Activated CD4-positive, CD25-positive, alpha-beta regulatory T cell treated with anti-CD3 and anti-CD28 coated beads, Interleukin-2, amount 50 U/mL, for 72 hours (primary cell): ENCODE measurements at places on chromosomes 11 and 22.

GRCh38 chr11:133940034-133940433 is 16.7 kb downstream of the IGSF9B start:
- DNase-seq, result no peak

GRCh38 chr11:10524471-10524870 is 16.5 kb downstream of the RNF141 start:
- no peak for DNase-seq

DNA sequence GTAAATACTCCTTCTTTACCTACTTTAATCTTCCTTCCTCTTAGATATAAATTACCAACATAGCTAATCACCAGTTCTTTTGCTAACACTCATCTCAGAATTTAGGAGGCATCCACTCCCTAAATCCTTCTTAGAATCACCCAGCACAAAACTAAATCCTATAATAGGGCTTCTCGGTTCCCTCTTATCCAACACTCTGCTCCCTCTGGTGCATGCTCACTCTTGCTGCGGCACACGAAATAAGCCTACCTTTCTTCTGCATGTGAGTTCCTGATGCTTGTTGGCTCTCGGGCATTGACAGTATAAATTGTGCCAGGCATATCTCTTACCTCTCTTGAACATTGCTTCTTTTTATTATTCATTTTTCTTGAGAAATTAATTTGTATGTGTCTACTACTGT is 61.0 kb downstream of the OR5AK2 start:
- no peak for DNase-seq

DNA sequence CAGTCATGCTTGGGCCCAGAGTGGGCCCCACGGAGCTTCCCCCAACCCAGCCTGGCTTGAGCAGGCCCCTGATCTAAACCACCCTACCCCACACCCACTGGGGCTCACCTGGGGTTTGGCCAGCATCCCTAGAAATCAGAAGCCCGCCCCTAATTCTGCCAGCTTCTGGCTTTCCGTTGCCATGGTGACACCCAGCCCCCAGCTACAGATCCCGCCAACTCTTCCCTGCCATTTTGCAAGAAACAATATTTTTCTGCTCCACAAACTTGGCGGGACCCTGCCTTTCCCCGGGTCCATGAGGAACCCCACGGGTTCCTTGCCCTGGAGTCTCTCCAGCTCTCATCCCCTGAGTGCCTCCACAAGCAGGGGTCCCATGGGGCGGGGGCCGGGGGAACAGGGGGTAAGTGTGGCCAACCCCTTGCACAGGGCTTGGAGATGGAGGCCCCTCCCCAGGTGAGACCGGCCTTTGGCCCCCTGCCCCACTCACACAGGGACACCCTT is 90.0 kb downstream of the CDKN1C start:
- no peak for DNase-seq

- DNase-seq, result no peak
Observed at GRCh38 chr11:129710423-129710822, 105.2 kb upstream of the TMEM45B start.

DNA sequence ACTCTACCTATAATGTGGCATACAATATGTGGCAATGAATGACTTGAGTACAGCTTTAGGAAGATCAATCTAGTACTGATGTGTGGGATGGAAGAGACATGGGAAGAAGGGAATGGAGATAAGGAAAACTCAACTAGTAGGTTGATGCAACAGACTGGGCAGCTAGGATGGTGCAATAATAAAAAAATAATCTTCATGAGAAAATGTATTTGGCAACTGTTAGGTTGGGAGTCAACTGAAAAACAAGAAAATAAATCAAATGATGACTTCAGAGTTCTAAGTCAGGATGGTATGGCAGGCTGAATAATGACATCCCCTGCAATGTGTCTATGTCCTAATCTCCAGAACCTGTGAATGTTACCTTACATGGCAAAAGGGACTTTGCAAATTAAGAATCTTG is 236.8 kb upstream of the PITPNB start:
- DNase-seq, result no peak

GRCh38 chr11:17343907-17344306 is 7.7 kb upstream of the NCR3LG1 start:
- DNase-seq, result no peak

DNA sequence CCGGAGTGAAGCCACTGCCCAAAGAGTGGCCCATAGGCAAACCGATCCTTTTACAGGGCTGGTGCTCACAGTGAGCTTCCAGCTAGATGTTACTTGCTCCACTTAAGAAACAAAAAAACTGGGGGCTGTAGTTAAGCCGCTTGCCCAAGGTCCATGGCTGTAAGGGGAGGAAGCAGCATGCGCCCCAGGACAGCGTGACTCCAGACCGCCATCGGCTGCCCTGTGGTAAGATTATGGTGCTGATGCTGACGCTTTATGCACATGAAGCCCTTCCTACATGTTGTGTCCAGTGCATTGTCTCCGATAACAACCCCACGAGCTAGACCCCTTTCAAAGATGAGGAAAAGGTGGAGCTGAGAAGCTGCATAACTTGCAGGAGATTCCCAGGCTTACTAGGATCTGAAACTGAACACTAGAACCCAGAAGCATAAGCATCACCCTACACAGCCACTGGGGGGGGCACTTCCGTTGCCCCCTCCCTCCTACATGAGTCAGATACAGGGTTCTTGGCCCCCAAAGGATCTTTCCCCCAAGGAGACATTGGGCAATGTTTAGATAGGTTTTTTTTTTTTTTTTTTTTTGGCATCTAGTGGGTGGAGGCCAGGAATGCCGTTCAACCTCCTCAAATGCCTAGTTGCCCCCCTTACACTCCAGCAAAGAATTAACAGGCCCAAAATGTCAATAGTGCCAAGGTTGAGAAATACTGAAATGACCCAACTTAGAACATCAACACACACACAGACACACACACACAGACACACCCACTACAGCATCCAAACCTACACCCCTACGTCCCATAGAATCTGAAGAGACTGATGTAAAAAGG is 53.9 kb downstream of the MN1 start:
- DNase-seq, result no peak

GRCh38 chr11:21949763-21950413 is 243.0 kb upstream of the ANO5 start:
- DNase-seq, result no peak

- no peak for DNase-seq
Observed at GRCh38 chr11:77672264-77672663, 34.7 kb upstream of the CLNS1A start.

- DNase-seq, result peak; percentile 56
Observed at GRCh38 chr11:128522943-128523518, 64.3 kb downstream of the ETS1 start.

GRCh38 chr11:45896422-45896984 is 10.6 kb downstream of the FREY1 start:
- no peak for DNase-seq

DNA sequence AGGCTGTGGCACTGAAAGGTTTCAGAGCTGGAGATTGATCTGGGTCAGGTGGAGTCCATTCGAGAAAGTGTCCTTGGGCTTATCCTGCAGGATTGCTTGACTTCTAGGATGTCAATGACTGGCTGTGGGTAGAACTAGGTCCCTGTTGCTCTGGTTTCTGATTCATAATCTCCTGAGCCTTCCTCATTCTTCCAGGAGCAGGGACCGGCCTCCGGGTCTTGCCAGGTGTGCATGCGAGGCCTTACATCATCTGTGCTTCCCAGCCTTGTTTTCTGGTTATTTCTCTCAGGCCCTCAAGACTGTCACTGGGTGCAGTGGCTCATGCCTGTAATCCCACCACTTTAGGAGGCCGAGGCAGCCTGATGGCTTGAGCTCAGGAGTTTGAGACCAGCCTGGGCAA is 33.3 kb upstream of the SORL1-AS1 start:
- DNase-seq, result no peak

- no peak for DNase-seq
Observed at GRCh38 chr11:89347071-89347470, 144.1 kb downstream of the NOX4 start.

DNA sequence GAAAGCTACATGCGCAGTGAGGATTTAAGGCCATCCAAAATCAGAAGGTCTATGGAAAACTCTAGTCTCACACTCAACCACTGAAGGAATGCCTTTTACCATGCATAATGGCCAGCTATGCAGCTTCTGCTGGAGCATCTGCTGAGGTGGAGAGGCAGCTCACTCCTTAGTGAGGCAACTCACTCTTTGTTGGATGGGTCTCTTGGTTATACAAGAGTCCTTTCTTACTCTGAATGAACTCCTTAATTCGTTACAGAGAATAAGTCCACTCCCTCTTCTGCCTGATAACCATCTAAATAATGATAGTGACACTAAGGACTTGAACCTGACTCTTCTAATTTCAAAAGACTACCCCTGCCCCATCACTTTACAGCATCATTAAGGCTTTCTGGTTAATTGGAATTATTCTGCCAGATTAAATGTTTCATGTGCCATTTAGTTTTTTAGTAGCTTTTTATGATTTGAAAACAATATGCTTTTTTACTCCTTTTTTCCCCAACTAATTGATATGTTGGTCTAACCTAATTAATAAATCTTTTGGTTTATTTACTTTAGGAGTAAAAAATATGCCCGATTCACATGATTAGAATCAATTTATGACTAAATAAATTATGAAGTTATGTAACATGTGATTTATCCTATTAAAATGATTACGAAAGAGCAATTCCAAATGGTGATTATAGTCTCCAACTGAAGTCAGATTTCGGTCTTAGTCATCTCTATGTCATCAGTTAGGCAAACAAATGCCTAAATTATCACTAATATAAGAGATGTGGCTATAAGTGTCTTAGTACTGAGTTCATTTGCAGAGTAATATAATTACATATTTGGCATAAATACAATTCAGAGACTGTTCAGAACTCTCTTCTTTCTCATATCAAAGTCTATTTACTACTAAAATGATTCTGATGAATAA is 286.7 kb upstream of the CCDC90B start:
- no peak for DNase-seq

DNA sequence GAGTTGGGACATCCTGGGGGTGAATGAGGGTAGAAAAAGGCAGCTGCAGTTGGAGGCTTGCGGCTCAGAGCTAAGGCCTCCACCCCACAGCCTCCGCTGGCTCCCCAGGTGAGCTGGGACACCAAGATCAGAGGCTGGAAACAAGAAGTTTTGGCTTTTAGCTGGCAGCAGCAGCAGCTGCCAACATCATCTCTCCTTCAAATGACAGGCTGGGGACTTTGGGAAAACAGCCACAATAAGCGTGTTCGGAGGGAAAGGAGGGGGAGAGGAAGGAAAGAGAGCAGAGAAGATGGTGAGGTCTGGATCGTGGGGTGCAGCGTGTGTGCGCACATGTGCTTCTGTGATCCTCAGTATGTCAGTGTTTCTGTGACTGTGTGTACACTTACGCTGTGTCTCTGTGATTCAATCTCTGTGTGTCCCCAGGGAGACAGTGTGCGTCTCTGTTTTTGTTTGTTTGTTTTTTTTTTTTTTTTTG is 62.0 kb upstream of the RASD2 start:
- DNase-seq, result no peak

GRCh38 chr11:64503186-64503753 is 87.8 kb upstream of the SLC22A12 start:
- no peak for DNase-seq

DNA sequence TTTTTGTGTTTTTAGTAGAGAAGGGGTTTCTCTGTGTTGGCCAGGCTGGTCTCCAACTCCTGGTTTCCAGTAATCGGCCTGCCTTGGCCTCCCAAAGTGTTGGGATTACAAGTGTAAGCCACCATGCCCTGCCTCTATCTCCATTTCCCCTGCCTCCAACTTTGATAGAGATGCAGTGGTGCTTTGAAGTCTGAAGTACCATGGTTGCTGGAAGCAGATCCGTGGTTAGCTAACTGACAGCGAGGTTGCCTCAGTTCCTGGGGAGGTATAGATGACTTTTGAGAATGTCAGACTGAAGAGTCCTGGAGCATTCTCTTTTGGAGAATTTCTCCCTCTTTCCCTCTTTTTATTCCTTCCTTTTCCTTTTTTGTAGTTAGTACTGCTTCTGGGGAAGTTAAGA is 111.5 kb upstream of the RRM1 start:
- DNase-seq, result no peak

GRCh38 chr11:13962198-13962561 is 343 bp upstream of the SPON1 start:
- DNase-seq, result no peak

DNA sequence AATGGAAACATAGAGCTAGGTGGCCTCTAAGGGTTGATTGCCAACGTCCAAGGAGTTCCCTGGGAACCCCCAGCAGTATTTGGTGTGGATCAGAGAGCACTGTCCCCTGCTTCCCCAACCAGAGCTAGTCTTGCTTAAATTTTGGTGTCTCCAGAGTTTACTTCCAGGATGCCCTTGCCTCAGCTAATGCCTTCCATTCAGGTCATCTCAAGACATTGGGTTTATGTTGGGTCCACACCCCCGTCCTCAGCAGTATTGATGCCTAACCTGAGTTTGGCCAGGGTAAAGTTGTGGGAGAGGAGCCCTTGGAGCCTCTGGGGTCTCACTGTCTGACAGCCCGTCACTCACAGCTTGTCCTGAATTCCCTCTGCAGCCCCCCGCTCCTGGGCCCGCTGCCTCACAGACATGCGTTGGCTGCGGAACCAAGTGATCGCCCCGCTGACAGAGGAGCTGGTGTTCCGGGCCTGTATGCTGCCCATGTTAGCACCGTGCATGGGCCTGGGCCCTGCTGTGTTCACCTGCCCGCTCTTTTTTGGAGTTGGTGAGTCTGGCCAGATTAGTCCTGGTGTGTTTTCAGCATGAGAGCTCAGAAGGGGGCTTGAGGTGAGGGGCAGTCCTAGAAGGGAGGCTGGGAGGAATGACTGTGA is 1.4 kb downstream of the RCE1 start:
- no peak for DNase-seq

DNA sequence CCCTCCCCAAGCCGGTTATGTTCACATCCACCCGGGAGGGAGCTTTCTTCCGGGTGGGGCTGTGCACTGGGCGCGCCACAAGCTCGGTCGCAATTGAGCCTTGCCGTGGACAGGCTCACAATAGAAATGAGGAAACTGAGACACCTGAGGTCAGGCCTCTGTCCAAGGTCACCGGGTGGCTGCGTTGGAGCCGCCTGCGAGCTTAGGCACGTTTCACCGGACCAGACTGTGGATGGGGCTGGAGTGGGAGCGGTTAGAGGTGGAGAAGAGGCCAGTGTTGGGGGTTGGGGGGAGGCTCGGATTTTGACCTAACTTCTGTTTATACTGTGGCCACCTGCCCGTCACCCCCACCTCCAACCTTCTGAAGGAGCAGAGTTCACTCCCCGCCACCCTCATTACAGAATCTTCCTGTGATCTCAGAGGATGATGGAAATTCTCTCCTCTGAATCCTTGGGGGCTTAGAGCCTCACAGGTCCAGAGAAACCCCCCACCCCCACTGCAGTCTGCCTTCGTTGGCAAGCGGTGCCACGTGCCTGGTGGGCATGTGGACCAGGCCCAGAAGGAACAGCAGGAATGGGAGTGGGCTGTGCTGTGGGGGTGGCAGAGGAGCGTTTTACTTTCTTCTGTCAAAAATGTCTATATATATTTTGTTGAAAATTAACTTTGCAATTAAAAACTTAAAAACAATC is 631 bp upstream of the NPTXR start:
- no peak for DNase-seq

GRCh38 chr11:336659-337198 is 16.1 kb upstream of the IFITM3 start:
- DNase-seq, result no peak

DNA sequence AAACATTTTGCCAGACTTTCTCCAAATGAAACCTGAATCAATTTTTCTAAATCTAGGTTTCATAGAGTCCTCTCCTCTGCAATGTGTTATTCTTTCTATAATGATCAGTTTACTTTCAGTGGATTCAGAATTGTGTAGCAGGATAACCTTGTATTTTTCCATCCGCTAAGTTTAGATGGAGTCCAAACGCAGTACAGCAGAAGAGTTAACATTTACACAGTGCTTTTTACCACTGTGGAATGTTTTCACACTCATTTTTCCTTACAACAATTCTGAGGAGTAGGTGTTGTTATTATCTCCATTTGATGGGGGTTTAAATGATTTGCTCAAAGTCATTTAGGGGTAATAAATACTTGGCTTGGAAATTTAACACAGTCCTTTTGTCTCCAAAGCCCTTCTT is 9.6 kb downstream of the RAG1 start:
- DNase-seq, result no peak
